ENCODE measurements at places on chromosomes 3 and 15.

DNA sequence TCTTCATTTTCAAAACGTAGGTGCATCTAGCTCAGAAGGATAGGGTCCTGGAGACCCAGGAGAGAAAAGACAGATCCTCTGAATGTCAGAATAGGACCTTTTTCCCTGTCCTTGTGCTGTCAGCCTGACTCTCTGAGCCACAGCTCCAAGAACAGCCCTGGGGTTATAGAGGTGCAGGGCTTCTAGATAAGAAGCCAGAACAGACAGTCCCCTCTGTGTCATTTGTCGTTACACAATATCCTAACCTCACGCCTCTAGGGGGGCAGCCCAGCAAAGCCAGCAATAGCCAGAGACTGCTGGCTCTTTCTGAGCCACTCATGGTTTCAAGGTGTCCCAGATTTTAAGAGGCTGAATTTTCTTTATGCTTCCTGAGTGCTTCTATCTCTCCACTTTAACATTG is 153.2 kb upstream of the THBS1 start:
- no peak for DNase-seq

DNA sequence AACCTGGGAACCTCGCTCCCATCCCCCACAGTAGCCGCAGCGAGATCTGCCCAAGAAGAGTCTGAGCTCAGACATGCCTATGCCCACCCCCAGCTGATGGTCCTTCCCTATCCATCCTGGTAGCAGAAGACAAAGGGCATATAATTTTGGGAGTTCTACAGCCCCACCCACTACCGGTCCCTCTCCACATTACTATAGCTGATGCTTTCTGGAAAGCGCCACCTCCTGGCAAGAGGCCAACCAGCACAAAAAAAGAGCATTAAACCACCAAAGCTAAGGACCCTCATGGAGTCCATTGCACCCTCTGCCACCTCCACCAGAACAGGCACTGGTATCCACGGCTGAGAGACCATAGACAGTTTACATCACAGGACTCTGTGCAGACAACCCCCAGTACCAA is 168.4 kb downstream of the MEGF11 start:
- DNase-seq, result no peak

- DNase-seq, result peak; percentile 56
Measured at GRCh38 chr15:75891895-75892294, 11.8 kb upstream of the FBXO22 start.

DNA sequence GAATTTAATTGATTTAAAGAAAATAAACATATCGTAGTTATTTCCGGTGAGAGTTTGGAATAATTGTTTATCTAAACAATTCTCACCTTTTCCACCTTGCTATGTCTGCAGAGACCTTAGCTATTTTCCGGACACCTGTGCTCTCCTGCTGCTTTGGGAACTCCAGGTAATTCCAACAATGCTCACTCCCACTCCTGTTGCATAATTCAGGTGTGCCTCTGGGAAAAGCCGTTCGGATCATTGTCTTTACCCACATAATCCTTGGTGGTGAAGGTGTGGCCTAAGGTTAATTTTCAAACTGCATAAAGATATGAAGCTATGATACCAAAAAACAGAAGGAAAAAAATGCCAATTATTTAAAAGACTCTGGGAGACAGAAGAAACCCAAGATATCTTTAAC is 59.4 kb downstream of the LDHAL6B start:
- no peak for DNase-seq

GRCh38 chr3:122873741-122874515 is 79.1 kb downstream of the SLC49A4 start:
- DNase-seq, result no peak

DNA sequence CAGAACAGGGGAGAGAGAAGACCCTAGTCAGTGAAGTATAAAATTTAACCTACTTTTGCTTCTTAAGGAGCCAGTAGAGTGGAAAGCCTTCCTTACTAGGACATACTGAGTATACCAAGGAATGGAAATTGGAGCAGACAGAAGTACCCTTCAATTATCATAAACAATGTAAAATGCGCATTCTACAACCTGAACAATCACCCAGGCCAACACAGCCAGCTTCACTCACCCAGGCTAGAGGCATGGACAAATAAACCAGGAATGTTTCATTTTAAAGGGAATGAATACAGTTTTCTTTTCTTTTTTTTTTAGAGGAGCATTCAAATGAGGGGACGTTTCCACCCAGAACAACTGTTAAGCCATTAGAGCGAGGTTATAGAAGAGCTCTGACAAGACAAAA is 41.9 kb upstream of the PLXND1 start:
- no peak for DNase-seq

- no peak for DNase-seq
Measured at GRCh38 chr15:81291916-81292522, 31.9 kb downstream of the STARD5 start.

Data from HFF-Myc (cell line).